ENCODE measurements at places on chromosomes 12 and 14. TPM values are rescaled to one million over a fixed set of nuclear protein-coding genes. Genes with fewer than 3 reads are reported as not detected.

Gene PLEKHG7
- total RNA-seq: not detected

Gene CIDEB
- total RNA-seq: 0.18 TPM

Gene ABCC9
- total RNA-seq: 0.16 TPM

Gene SELPLG
- 0.97 TPM for total RNA-seq

Gene RHOJ
- total RNA-seq: 4.2 TPM

Gene CTSG
- total RNA-seq: not detected

Gene PTHLH
- not detected for total RNA-seq

Gene HCAR2
- total RNA-seq: not detected

Gene ITGB7
- 0.18 TPM for total RNA-seq

Gene CCDC177
- 0.54 TPM for total RNA-seq

Gene RILPL1
- 17.2 TPM for total RNA-seq

Gene YLPM1
- 23.3 TPM for total RNA-seq

Gene KRT3
- not detected for total RNA-seq

Gene NRIP2
- total RNA-seq: not detected

Gene OR4E2
- not detected for total RNA-seq

Gene MGP
- total RNA-seq: 259 TPM

Gene TAS2R42
- not detected for total RNA-seq

Measured in cardiac atrium fibroblast (primary cell).